ENCODE measurements at places on chromosomes 3 and 15.

DNA sequence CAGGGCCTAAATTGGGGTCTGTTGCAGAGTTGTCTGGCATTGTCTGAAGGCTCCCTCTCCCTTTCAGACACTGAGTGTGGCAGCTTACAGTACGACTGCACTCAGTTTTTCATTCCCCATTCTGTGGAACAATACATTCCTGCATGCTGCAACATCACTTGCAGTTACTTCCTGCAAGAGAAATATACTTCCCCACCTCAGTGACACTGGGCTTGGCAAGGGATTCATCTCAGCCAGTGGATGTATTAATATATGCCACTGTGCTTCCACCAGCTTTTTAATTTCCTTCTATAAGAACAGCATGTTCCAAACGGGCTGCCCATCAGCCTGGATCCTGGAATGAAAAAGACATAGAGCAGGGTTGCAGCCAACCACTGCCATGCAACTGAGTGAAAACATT, 23.1 kb downstream of the B3GALNT1 start:
- DNase-seq = no peak

GRCh38 chr3:120597445-120598049, 1.4 kb downstream of the NDUFB4 start:
- DNase-seq = no peak

GRCh38 chr3:186044427-186044826, 64.5 kb downstream of the ETV5 start:
- no peak for DNase-seq

DNA sequence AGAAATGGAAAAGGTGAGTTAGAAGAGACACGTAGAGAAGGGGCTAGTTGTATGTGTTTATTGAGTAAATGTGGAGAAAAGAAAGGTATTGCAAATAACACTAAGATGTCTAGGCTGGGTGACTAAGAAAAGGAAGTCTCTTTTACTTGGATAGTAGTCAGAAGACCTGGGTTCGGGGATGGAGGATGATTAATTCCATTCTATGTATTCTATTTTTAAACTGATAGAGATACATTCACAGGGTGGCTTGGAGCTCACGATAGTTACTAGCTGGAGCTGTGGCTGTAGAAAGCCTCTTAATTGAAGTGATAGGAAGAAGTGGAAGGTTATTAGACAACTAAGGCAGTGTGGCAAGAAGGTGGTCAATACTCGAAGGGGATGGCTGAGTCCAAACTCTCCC, 65.9 kb upstream of the TNIK start:
- DNase-seq = no peak

GRCh38 chr3:174101244-174101643, 703.7 kb downstream of the NLGN1 start:
- DNase-seq = no peak

DNA sequence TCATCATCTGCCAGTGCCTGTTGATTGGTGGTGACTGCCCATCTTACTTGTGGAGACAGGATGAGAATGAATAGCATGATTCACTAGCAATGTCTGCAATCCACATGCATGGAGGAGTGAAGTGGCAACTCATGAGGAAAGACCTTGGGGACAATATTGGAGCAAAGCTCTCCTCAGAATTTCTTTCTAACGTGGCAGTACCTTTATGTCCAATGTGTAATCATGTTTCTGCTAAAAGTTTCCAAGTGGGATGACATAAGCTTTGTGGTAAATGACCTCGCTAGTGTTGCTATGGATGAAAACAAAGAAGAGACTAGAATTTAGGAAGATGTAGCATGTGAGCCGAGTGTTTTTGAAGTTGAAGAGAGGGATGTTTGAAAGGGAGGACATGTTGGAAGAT, 117.8 kb downstream of the CPNE4 start:
- no peak for DNase-seq

DNA sequence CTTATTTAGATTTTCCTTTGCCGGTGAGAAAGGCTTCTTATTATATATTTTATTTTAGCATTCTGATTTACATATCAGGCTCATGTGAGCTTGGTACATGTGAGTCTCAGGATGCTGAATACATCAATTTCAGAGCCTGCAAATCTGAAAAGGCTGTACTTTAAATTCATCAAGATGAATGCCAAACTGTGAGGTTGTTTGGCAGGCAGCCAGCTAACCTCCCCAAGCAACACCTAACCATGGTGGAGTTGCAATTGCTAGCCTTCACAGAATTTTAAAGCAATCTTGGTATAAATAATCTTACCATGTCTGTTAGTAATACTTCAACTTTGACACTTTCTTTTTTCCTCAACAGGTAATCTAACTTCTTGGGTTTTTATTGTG, 252.5 kb downstream of the CDIN1 start:
- DNase-seq = no peak

GRCh38 chr3:26353097-26353496, 269.5 kb upstream of the LRRC3B start:
- no peak for DNase-seq

DNA sequence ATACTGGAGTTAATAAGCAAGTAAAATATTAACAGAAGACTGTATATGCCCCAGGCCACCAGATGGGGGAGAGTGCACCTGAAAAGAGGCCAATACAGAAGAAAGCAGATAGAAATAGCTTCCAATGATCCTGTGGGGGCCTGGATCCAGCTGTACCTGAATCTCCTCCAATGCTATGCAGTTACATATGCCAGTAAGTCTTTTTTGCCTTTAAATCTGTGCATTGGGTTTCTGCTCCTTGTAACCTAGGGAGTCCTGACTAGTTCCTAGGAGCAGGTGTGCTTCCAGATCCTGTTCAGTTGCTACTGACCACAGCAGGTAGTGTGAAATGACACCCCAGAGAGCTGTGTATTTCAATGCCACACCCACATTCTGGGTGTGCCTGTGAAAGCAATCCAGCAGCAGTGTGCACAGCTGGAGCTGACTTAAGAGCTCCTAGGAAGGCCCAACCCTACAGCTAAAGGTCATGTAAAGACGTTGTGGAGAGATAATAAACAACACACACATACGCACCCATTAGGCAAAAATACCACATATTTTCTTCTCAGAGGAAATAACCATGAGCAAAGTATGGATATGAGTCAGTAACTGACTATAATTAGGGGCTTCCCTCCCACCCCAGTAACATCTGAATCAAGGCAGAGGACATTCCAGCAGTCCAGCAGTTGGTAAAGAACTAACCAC, 62.2 kb upstream of the AKAP13 start:
- no peak for DNase-seq

GRCh38 chr3:43286841-43287499, 630 bp downstream of the SNRK start:
- no peak for DNase-seq

- no peak for DNase-seq
Measured at GRCh38 chr3:58353722-58354553, 21.2 kb downstream of the PXK start.

DNA sequence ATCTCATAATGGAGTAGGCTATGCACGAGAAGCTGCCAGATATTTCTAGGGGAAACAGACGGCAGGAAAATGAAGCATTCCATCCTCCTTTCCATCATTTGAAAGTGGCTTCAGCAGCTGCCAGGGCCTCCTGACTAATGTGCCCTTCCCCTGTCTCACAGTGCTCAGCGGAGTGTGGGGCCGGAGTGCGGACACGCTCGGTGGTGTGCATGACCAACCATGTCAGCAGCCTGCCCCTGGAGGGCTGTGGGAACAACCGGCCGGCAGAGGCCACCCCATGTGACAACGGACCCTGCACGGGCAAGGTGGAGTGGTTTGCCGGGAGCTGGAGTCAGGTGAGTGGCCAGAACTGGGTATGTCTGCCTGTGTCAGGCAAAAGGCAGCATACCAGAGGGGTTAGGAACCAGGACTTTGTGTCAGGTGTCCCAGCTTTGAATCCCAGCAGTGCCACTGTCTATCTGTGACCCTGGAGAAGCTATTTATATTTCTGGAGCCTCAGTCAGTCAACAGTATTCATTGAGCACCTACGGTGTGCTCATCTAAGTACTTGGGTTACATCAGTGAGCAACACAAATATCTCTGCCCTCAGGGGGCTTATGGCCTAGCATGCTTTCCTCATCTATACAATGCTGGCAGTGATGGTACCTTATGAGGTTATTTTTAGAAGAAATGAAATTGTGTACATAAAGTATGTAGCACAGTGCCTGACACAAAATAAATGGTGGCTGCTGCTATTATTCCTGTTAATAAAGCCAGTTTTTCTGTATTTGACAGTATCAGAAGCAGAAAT, 52.4 kb upstream of the NR2E3 start:
- DNase-seq = no peak

- no peak for DNase-seq
Measured at GRCh38 chr3:18795078-18795477, 353.2 kb upstream of the KCNH8 start.

DNA sequence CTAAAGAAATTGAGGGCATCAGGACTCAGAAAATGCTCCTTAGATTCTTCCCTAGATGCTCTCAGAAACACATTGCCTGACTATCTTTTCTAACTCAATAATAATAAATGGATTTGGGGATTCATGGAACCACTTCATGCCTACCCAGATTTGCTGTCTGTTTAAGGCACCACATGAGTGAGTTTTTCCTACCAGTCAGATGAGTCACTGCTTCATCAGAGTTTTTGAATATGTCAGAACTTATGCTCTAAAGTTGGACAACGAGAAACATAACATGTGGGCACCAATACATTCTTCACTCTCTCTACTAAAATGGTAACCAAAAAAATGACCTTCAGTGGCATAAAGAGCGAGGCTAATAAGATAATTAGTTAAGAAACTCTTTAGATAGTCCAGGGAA, 1135.1 kb downstream of the TUSC7 start:
- DNase-seq = no peak

DNA sequence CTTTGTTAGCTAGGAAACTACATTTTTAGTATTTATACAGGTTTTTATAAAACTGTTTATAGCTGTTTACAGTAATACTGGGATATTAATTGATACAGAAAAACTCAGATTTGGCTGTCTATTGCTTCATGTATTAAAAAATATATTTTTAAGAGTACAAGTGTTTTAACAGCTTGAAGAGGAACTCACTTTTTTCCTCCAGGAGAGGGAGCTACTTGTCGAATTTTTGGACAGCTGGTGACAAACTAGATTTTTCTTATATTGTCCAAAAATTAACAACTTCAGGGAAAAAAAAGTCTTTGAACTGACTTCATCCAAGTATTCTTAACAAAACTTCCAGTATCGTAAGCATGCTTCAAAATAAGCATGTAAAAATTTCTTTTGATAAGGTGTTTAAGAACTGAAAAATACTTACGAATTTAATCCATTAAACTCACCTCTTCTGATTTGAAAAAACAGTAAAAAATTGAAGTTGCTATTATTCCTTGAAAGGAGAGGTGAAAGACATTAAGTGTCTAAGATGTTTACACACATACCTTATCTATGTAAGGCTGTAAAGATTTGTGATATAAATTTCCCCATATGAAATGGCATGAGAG, 4.0 kb downstream of the DIPK2A start:
- DNase-seq = no peak

DNA sequence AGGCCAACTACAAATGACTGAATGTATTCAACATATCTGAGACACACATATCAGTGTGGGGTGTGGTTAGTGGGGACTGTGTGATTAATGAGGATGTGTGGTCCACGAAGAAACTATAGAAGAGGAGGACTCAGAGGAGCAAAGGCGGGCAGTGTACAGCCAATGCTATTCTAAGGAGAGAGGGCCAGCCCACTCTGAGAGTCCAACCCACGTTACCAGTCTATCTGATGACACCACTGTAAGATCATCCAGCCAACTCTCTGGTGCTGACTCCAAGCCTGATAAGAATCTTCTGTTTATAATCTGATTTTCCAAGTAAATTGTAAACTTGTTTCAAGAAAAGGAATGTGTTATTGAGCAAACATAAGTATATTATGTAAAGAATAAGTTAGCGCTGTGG, 47.2 kb downstream of the MCF2L2 start:
- no peak for DNase-seq

- DNase-seq = no peak
Measured at GRCh38 chr3:72336821-72337479, 511.3 kb downstream of the SHQ1 start.

DNA sequence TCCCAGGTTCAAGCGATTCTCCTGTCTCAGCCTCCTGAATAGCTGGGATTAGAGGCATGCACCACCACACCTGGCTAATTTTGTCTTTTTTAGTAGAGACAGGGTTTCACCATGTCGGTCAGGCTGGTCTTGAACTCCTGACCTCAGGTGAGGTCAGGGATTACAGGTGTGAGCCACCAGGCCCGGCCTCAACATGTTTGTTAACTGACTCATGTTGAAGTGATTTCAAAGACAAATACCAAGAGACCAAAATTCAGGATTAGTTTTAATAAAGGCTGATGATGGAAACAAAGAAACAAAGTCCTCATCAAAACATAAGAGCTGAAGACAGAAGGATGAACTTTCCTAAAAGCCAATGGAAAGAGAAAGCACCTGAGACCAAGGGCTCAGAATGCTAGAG, 36.5 kb downstream of the SLC12A6 start:
- DNase-seq = no peak

DNA sequence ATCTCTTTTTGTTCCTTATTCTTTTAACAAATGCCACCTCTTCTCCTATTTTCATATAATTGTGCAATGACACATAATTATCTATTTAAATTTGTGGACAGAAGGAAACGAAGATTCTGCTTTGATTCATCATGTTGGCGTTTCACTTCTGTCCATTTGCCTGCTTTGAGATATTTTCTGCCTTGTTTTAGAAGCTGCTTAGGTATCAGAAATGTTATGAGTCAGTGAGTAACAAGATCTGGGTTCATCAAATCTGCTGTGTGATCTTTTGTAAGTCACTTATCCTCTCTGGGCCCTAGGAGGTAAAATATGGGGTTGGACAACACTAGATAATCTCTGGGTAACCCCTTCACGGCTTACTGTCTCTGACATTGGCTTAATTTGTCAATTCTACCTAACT, 7.3 kb upstream of the MINDY4B start:
- no peak for DNase-seq

DNA sequence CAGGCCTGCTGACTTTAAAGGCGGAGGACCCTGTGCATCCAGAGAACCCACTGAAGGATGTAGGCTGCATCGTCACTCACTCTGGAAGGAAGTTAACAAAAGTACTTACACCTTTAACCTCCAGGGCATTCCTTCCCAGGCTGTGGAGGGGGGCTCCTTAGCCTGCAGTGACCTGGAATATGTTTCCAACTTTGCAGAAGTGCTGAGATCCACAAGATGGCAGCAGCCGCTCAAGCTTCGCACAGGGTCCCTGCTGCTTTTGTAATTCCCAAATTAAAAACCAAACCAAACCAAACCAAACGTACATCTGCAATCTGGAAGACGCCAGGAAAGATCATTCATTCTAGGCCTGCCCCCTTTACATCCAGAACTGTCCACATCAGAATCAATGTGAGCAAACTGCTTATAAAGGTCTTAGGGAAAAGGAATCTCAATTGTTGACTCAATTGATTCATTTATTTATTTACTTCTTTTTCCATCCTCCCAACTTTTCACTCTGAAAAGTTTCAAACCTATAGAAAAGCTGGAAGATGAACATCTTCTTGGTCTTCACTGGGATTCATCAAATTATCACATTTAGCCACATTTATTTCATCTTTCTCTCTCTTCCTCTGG, 70.5 kb upstream of the KLHL25 start:
- no peak for DNase-seq

Data from activated T-cell treated with anti-CD3 and anti-CD28 coated beads for 4 hours (primary cell).